Breast epithelium (tissue), 4 donors: ENCODE measurements at places on chromosomes 7 and 10. TPM values are rescaled to one million over a fixed set of nuclear protein-coding genes. Genes with fewer than 3 reads are reported as not detected.
A peak's percentile ranks its signal among the peaks of the same experiment; 100 is the strongest.

CUTC gene
- total RNA-seq, result 23.4 TPM

- no peaks in the 10 kb centered on the region for H3K4me1 ChIP-seq
- no peak overlapping the region for H3K27ac ChIP-seq
- no peaks in the 10 kb centered on the region for H3K27me3 ChIP-seq
Measured at GRCh38 chr7:101517304-101517703, 111.8 kb downstream of the MYL10 start.

MACC1 gene
- total RNA-seq, result 39.4 TPM

- no peaks in the 10 kb centered on the region for H3K27me3 ChIP-seq
- H3K4me1 ChIP-seq, result no peaks in the 10 kb centered on the region
- no peak for DNase-seq
- no peak overlapping the region for H3K27ac ChIP-seq
Measured at GRCh38 chr10:36766415-36766810, 359.0 kb upstream of the ANKRD30A start.

ADIRF gene
- total RNA-seq, result 1,074 TPM

DNA sequence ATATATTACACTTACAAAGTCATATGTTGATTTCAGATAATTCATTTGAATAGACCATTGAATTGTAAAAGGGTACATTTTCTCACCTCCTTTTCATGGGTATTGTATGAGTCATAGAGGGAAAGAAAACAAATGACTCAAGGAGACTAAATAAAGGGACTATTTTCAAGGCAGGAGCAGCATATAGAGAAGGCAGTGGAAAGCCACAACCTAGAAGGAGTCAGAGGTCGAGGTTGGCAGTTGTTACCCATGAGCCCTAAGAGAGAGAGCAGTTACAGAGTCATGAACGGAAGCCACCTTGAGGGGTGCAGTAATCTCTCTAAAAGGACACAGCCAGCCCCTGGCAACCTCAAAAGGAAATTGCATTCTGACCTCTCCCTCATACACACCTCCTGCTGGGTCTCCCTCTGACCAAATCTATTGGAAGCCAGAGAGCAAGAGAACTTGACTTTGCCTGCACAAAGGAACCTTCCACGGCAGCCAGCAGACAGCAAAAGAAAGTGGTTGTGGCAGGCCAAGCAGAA, 137.9 kb downstream of the GRM8 start:
- no peak for DNase-seq
- H3K36me3 ChIP-seq, result no peaks in the 10 kb centered on the region
- H3K27ac ChIP-seq, result no peak overlapping the region
- no peak overlapping the region for H3K4me3 ChIP-seq
- no peaks in the 10 kb centered on the region for H3K27me3 ChIP-seq
- H3K4me1 ChIP-seq, result no peaks in the 10 kb centered on the region

DNA sequence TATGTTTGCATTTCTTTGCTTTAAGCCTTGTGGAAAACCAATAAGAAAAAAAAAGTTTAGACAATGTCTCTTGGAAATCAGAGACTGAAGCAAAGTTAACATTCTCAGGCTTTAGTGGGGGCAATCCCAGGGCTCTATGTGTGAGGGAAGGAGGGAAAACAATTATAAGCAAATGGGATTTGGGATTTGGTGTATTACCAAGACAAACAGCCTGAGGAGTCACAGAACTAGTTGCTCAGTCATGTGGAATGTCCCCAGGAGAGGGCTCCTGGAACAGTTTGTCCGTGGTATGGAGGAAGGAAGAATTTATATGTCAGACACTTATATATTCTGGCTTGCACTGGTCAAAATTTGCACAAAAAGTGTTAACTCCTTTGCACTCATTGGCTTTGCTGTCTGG, 562.9 kb upstream of the TPK1 start:
- H3K27ac ChIP-seq, result no peak overlapping the region
- DNase-seq, result no peak
- H3K27me3 ChIP-seq, result no peaks in the 10 kb centered on the region
- H3K36me3 ChIP-seq, result no peaks in the 10 kb centered on the region

DNA sequence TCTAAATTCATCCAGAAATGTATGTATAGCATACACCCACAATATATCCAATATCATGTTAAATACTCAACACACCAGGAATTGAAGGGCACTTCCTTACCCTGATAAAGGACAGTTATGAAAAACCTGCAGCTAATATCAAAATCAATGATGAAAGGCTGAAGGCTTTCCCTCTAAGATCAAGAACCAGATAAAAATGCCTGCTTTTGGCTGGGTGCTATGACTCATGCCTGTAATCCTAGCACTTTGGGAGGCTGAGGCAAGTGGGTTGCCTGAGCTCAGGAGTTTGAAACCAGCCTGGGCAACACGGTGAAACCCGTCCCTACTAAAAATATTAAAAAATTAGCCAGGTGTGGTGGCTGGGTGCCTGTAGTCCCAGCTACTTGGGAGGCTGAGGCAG, 21.6 kb upstream of the UPP1 start:
- H3K4me3 ChIP-seq, result no peak overlapping the region
- no peaks in the 10 kb centered on the region for H3K36me3 ChIP-seq
- H3K27ac ChIP-seq, result no peak overlapping the region
- H3K27me3 ChIP-seq, result no peaks in the 10 kb centered on the region

DNA sequence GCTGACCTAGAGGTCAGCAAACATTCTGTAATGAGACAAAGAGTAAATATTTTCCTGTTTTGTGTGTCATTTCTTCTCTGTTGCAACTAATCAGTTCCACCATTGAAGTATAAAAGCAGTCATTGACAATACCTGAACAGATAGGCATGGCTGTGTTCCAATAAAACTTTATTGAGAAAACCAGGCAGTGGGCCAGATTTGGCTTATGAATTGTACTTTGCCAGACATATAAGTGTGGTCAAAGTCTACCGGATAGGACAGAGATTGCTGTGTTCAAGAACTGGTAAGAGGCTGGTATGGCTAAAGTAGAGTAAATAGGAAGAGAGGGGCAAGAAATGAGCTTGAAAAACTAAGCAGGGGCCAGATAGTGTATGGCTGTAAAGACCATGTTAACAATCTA, 38.3 kb upstream of the TAC1 start:
- no peak overlapping the region for H3K27ac ChIP-seq
- no peaks in the 10 kb centered on the region for H3K4me1 ChIP-seq
- no peaks in the 10 kb centered on the region for H3K36me3 ChIP-seq
- DNase-seq, result no peak
- no peaks in the 10 kb centered on the region for H3K27me3 ChIP-seq

DNA sequence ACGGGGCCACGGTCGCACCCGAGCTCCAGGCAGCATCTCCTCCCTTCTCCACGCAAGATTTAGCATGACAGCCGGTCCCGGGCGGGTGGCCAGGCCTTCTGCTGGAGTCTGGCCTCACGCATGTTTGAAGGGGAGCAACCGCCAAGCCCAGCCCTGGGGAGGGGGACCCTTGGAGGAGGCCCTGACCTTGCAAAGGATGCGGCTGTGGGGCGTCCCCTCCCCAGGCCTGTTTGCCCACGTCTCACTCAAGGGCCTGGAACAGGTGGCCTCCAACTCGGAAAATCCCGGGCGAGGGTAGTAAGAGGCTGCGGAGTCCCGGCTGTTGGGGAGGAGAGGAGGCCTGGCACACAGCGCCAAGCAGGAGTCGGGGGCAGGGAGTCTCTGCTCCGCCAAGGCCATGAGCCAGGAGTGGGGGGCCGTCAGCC, 50.6 kb upstream of the DPYSL4 start:
- no peaks in the 10 kb centered on the region for H3K27me3 ChIP-seq
- no peaks in the 10 kb centered on the region for H3K36me3 ChIP-seq
- DNase-seq, result no peak
- no peaks in the 10 kb centered on the region for H3K4me1 ChIP-seq
- no peak overlapping the region for H3K4me3 ChIP-seq
- H3K27ac ChIP-seq, result no peak overlapping the region

- no peaks in the 10 kb centered on the region for H3K4me1 ChIP-seq
- no peaks in the 10 kb centered on the region for H3K36me3 ChIP-seq
- H3K4me3 ChIP-seq, result peak overlapping the region; percentile 93
- no peaks in the 10 kb centered on the region for H3K27me3 ChIP-seq
- peak overlapping the region; percentile 99 for H3K27ac ChIP-seq
Measured at GRCh38 chr7:76358011-76358480, 745 bp downstream of the YWHAG start.

SLIT1 gene
- 0.44 TPM for total RNA-seq

GRCh38 chr7:125834421-125834820, 904.8 kb upstream of the POT1 start:
- no peak for DNase-seq
- H3K36me3 ChIP-seq, result no peaks in the 10 kb centered on the region
- H3K27ac ChIP-seq, result no peak overlapping the region
- H3K4me3 ChIP-seq, result no peak overlapping the region
- H3K4me1 ChIP-seq, result no peaks in the 10 kb centered on the region
- H3K27me3 ChIP-seq, result no peaks in the 10 kb centered on the region

- H3K27ac ChIP-seq, result peak overlapping the region; percentile 85
- H3K4me1 ChIP-seq, result peaks cover 4% of the 10 kb centered on the region
- H3K36me3 ChIP-seq, result no peaks in the 10 kb centered on the region
- peak overlapping the region; percentile 47 for H3K4me3 ChIP-seq
- H3K27me3 ChIP-seq, result no peaks in the 10 kb centered on the region
- DNase-seq, result peak; percentile 71
Measured at GRCh38 chr10:98361131-98362025, 53.6 kb downstream of the PYROXD2 start.

SEM1 gene
- total RNA-seq, result 26.6 TPM

- no peak overlapping the region for H3K4me3 ChIP-seq
- H3K4me1 ChIP-seq, result no peaks in the 10 kb centered on the region
- H3K27me3 ChIP-seq, result no peaks in the 10 kb centered on the region
- H3K36me3 ChIP-seq, result no peaks in the 10 kb centered on the region
Measured at GRCh38 chr7:113060100-113060499, 26.5 kb downstream of the GPR85 start.

H2BK1 gene
- total RNA-seq, result not detected

CSGALNACT2 gene
- total RNA-seq, result 27.8 TPM

DNA sequence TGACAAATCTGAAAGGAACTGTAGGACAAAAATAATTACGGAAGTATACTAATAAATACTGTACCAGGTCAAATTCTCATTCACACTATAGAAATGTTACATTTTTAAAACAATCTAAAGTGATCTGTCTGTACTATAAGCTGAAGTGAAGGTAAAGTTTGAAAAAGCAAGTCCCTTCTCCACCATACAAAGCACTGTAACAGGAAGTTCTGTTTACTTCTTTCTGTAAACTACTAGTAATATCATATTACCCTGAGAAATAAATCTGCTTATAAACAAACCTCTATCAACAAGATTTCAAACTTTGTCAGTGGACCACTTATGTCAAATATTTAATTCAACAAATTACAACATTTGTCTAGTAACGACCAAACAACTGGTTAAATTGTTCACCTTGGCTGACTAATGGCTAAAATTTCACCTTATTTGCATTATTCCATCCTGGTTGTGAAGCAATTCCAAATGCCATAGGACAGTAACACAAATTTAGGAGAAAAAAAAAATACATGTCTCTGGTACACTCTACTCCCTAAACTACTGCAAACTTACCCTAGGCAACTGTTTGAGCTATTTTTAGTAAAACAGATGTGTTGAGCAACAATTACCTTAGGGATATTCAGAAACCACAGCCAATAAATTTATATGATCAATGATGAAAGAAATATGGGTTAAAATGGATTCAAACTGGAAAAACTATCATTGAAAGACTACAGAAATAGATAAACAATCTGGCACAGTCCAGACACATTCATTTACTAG, 126.0 kb downstream of the NRBF2 start:
- H3K27ac ChIP-seq, result no peak overlapping the region
- no peak overlapping the region for H3K4me3 ChIP-seq
- H3K36me3 ChIP-seq, result no peaks in the 10 kb centered on the region
- DNase-seq, result no peak
- H3K27me3 ChIP-seq, result no peaks in the 10 kb centered on the region
- no peaks in the 10 kb centered on the region for H3K4me1 ChIP-seq

- no peak overlapping the region for H3K4me3 ChIP-seq
- H3K27ac ChIP-seq, result no peak overlapping the region
- no peaks in the 10 kb centered on the region for H3K36me3 ChIP-seq
- H3K27me3 ChIP-seq, result no peaks in the 10 kb centered on the region
- H3K4me1 ChIP-seq, result no peaks in the 10 kb centered on the region
- DNase-seq, result no peak
Measured at GRCh38 chr10:71880425-71881306, 29.6 kb upstream of the PSAP start.

DNA sequence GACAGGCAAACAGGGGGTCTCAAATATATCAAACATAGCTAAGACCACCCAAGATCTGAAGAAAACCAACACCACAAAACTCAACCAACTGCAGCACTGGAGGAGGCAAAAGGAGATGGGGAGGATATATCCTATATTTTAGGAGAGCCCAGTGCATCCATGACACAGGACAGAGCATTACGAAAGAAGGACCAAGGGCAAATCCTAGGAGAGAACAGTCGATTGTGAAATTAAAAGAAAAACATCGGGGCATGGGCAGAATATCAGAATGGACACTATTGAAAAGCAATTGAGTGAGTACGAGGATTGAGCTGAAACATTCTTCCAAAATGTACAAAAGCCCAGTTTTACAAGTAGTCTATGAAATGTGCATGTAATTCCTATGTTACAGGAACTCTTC, 48.5 kb upstream of the DRGX start:
- no peaks in the 10 kb centered on the region for H3K4me1 ChIP-seq
- no peaks in the 10 kb centered on the region for H3K27me3 ChIP-seq
- H3K4me3 ChIP-seq, result no peak overlapping the region
- no peak for DNase-seq
- H3K36me3 ChIP-seq, result no peaks in the 10 kb centered on the region
- H3K27ac ChIP-seq, result no peak overlapping the region

DNA sequence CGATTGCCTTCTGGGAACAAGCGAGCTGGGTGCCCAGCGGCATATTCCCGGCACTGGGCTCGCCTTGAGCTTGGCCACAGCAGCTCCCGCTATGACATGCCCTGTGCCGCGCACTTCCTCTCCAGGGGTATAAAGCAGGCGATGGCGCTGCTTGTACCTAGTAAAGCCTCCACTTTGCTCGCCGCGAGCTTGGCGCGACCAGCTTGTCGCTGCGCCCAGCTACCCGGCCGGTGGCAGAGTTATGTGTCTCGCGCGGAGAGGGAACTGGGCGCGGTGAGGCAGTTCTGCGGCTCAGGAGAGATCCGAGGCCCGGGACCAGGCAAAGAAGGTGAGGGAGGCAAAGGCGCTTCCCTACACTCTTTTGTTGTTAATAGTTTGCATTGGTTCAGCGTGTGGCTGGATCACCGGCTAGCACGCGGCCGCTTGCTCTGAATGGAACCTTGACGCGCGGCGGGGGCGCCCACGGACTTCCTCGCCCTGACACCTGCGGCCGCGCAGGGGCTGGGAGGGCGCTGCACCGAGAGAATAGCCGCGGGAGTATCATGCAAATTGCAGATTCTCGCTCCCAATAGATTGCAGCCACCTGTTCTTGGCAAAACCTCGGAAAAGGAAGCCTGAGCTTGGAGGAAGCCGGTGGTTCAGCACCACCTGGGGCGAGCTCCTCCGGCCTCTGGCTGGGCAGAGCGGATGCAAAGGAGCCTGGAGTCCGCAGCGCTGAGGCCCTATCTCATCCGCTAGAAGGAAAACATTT, 3.0 kb upstream of the BUB3 start:
- no peak overlapping the region for H3K4me3 ChIP-seq
- H3K36me3 ChIP-seq, result no peaks in the 10 kb centered on the region
- H3K27ac ChIP-seq, result no peak overlapping the region
- H3K4me1 ChIP-seq, result peaks cover 5% of the 10 kb centered on the region

GRCh38 chr10:125000366-125001312, 58.7 kb downstream of the ZRANB1 start:
- DNase-seq, result peak; percentile 31
- H3K27me3 ChIP-seq, result no peaks in the 10 kb centered on the region
- peak overlapping the region; percentile 10 for H3K4me3 ChIP-seq

- no peak for DNase-seq
- H3K4me3 ChIP-seq, result no peak overlapping the region
- peaks cover 4% of the 10 kb centered on the region for H3K4me1 ChIP-seq
- H3K27me3 ChIP-seq, result no peaks in the 10 kb centered on the region
Measured at GRCh38 chr10:95837783-95838182, 70.0 kb upstream of the CC2D2B start.

- H3K27me3 ChIP-seq, result no peaks in the 10 kb centered on the region
- H3K27ac ChIP-seq, result no peak overlapping the region
- H3K4me3 ChIP-seq, result no peak overlapping the region
- DNase-seq, result no peak
- H3K36me3 ChIP-seq, result no peaks in the 10 kb centered on the region
Measured at GRCh38 chr7:137647905-137648565, 198.7 kb downstream of the DGKI start.
